EH (cell line): ENCODE measurements at places on chromosomes 11 and 22.

DNA sequence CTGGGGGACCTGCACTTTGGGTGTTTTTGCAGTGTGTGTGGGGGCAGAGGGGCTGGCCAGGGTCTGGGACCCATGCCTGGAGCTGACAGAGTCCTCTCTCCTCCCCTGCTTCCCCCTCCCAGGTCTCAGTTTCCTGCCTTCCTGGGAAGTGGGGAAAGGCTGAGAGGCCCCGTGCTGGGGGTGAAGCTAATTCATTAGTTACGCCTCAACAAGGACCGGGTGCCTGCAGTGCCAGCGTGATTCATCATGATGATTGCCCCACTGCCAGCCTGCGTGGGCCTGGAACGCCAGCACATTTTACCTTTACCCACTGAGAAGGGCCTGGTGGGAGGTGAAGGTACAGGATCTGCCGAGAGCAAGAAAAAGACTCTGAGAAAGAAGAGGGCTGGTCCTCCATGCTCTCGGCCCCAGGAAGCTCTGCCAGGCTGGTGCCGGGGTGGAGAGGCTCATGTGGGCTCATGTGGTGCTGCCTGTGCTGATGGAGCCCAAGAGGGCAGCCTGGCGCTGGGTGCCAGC, 2.9 kb upstream of the LRRC10B start:
- DNase-seq, result no peak

GRCh38 chr22:28231441-28231840, 312.4 kb upstream of the PITPNB start:
- peak; percentile 65 for DNase-seq

GRCh38 chr11:10824888-10825287, 16.2 kb upstream of the EIF4G2 start:
- DNase-seq, result no peak

GRCh38 chr11:66008468-66009101, 3.2 kb upstream of the CST6 start:
- DNase-seq, result no peak

DNA sequence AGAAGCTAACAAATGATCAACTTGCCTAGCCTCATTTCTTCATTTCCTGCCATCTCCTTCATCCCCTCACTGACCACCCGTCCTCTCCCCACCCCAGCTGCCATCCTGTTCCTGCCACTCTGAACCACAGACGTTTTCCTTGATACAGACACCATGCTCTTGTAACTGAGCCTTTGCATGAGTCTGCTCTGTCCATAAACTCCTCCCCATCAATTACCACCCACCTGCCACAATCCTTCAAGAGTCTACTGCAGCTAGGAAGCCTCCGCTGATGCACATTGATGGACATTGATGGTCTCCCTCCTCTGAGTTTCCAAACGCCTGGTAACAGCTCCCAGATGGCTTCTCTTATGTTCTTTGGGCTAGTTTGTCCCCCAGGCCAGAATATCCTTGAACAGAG, 193.8 kb downstream of the DBX1 start:
- DNase-seq, result no peak

- peak; percentile 79 for DNase-seq
Observed at GRCh38 chr22:39205344-39206021, 39.3 kb downstream of the PDGFB start.

- DNase-seq, result no peak
Observed at GRCh38 chr11:75930534-75930933, 115.5 kb downstream of the UVRAG start.

DNA sequence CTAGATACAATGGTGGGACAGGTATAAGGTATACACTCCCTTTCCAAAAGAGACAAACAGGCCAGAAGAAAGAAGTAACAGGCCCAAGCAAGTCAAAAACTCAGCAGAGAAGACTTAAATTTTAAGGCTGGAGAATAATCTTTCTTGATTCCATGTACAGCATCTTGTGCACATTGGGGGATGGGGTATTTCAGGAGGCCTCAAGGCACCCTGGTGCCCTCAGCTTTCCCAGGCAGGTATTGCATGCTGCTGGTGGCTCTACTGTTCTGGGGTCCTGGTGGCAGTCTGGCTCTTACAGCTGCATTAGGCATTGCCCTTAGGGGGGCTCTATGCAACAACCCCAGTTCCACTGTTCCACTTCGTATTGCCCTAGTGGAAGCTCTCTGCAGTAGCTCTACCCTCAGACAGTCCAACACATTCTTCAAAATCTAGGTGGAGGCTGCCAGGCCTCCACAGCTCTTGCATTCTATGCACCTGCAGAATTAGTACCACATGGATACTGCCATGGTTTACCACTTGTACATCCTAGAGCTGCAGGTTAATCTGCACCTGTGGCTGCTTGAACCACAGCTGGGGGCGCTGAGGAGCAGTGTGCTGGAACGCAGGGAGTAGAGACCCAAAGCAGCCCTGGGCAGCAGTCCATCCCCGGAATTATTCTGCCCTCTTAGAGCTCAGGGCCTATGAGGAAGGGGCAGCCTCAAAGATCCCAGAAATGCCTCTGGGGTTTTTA, 4.2 kb upstream of the CTSC start:
- no peak for DNase-seq

DNA sequence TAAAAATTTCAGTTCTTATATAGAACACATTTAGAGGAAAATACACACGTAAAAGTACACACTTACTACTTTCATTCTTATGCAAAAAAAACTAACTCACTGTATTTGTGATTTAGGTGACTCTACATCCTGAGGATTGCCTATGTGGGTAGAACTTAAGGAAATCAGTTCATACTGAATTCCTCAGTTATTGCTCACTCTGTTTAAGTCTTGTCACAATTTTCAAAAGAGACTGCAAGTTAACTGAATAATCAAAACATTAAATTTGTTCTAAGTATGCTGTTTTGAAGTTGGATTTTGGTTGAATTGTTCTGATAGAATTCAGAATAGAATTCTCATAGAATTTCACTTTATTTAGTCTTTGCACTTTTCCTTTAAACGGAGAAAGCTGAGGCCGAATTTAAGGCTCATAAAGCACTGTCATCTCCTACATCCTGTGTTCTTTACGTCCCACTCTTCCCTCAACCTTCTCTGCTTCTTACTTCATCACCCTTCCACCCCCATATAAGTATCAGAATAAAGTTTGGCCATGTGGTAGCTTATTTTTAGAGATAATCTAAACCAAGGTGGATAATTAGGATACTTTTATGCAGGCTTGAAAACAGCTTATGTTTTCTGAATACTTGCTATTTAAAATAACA, 59.8 kb downstream of the APOL5 start:
- DNase-seq, result peak; percentile 83

DNA sequence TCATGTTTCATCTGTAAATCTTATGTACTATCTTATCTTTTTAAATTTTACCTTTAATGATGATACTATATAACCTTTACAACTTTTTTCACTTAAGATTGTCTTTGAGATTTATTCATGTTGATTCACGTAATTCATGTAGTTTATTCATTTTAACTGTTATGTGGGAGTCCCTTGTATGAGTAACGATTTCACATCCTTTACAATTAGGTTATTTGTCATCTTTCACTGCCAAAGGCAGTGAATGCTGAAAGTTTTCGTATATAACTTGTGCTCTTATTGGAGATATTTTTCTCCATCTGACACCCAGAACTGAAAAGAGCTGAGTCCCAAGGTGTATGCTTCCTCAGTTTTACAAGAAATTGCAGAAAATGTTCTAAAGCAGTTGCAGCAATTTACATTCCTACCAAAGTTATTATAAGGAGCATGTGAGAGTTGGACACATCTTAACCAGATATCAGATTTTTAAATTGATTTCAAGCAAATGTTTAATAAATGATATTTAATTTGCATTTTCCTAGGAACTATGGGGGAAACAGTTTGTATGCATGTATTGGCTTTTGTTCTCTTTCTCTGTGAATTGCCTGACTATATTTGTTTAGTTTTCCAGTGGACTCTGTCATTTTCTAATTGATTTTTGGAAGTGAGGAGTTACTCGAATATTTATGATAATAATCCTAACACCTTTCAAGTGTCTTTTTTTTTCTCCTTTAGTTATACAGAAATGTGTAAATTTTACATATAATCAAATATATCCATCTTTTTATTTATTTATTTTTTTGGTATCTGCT, 6.4 kb downstream of the ARL14EP start:
- no peak for DNase-seq

GRCh38 chr11:110759972-110760381, 47.7 kb upstream of the ARHGAP20 start:
- peak; percentile 72 for DNase-seq
